ENCODE measurements at places on chromosomes 12 and 14.

GRCh38 chr14:59461891-59462290 is 3.3 kb downstream of the GPR135 start:
- no peak for DNase-seq

DNA sequence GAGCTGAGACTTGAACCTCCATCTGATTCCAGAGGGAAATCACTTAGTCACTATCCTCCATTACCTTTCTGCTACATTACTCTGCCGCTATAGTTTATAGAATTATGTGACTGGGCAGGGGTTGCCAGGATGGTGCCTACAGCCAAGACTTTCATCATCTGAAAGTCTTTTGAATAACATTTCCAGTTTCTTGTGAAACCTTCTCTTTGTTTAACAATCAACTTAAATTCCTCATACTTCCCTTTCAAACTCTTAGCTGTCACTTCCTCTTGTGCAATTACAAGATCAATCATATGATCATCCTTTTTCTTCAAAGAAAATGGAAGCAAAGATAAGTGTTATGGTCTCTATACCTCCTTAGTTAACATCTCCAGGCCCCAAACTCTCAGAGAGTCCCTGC is 25.4 kb upstream of the PELI2 start:
- DNase-seq = no peak

- no peak for DNase-seq
Observed at GRCh38 chr12:29073631-29074239, 75.3 kb upstream of the FAR2 start.

GRCh38 chr12:67426067-67426466 is 156.9 kb downstream of the CAND1 start:
- DNase-seq = no peak

- no peak for DNase-seq
Observed at GRCh38 chr12:26158078-26158764, 33.4 kb upstream of the BHLHE41 start.

- DNase-seq = no peak
Observed at GRCh38 chr14:104603711-104604401, 716 bp downstream of the TMEM179 start.

GRCh38 chr12:99157946-99158345 is 489.6 kb upstream of the GARIN6 start:
- no peak for DNase-seq

GRCh38 chr12:108587826-108588225 is 10.1 kb downstream of the TMEM119 start:
- no peak for DNase-seq

DNA sequence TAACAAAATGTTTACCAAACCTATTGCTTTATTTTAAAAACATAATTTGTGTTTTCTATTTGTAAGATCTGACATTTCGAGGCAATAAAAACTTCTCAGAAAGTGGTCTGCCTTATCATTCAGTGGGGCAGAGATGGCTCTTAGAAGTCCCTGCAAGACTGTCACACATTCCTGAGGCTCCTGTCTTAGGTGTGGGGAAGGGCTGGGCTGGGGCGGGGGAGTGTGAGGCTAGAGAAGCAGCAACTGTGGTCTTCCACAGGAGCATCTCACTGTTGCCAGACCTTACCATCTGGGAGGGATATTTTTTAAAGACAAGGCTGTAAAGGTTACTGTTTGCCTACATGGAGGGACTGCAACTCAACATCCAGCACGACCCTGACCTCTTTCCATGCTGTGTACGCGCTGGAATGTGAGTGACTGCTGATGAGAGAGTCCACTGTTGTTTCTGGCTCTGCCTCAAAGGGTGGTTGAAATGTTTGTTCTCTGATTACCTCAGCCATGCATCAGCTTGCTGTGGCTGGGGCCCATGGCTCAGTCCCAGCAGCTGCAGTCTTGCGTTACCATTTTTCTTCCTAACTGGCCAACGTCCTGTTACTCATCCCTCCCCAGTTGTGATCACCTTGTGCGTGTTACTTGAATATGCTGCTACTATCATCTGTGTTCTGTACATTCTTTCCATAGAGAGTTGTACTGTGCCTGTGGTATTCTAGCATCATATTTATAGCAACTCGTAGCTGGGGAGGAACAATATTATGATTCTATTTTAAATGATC is 12.4 kb downstream of the ERG28 start:
- no peak for DNase-seq

DNA sequence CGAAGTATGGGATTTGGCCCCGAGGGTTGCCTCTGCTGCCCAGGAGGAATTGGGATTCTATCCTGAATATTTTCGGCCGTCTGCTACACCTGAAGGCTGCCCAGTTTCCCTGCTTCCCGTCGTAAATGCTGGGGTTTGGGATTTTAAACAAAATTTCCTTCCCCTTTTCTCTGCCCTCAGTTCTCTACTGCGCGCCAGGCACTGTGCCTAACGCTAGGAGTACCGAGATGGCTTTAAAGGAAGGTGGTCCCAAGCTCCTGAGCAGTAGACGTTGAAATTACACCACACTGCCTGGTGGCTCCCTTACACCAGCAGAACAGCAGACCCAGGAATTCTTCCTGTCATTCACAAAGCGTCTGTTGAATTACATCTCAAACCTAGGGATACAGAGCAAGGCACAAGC is 566 bp upstream of the PRDM4 start:
- no peak for DNase-seq

DNA sequence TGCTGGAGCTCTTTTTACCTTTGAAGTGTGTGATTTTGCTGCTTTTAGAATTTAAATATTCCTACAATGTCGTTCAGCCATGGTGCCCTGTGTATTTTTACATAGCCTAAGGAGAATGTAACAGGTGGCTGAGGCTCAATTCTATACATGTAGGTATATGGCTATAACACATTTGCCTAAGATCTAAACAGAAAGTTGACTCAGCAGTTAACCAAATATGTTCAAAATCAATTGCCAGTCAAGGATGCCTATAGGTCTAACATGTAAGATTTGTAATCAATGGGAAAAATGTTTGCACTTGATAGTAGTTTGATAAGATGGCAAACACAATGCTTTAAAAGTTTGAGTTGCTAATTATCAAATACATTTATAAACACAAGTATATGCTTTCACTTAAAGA is 8.2 kb downstream of the PAWR start:
- no peak for DNase-seq
